Stimulated activated memory B cell treated with anti-CD40 and anti-IgM and Interleukin-4, amounts not matched to agents 10 μg/mL and 1 μg/mL and 100 μg/mL, for 72 hours (primary cell): ENCODE measurements at places on chromosomes 4 and X.

DNA sequence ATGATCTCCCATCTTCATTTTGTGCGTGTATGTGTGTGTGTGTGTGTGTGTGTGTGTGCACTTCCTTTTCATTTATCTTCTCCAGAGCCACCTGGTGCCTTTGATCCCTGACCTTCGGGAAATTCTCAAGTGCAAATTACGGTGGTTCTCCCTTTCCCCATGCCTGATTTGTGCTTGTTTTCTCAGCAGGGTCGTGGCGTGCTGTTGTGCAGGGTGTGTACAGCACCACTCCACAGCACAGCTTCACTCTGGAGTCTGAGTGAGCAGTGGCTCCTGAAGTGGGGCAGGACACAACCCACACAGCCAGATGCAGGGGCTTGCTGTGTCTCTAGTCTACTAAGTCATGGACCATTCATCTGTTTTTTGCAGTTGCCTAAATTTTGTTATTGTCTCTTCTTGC is 114.2 kb upstream of the TBC1D9 start:
- ATAC-seq: no peak

GRCh38 chrX:22963196-22963595 is 36.6 kb upstream of the DDX53 start:
- no peak for ATAC-seq

- ATAC-seq: peak; percentile 94
These were observed 140.3 kb upstream of the SH3RF1 start for GRCh38 chr4:169410839-169411770.

- ATAC-seq: peak; percentile 57
These were observed 405 bp downstream of the CENPE start for GRCh38 chr4:103197765-103198110.

GRCh38 chrX:153065389-153065788 is 6.9 kb upstream of the PNMA6A start:
- no peak for ATAC-seq

GRCh38 chr4:16739997-16740624 is 158.3 kb downstream of the LDB2 start:
- ATAC-seq: no peak

DNA sequence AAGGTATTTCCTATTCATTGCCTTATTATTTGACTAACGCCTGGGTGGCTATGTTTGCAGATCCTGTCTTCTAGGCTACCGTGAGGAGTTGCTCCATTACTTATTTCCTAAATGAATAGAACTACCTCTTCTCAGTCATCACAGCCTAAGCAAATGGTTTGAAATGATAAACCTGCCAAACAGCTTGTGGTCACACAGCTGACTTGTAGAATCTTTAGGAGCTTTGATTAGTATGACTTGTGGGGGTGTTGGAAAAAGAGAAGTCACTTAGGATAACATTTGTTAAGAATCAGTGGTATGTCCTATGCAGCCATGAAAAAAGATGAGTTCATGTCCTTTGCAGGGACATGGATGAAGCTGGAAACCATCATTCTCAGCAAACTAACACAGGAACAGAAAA is 169.3 kb downstream of the PPARGC1A start:
- no peak for ATAC-seq

DNA sequence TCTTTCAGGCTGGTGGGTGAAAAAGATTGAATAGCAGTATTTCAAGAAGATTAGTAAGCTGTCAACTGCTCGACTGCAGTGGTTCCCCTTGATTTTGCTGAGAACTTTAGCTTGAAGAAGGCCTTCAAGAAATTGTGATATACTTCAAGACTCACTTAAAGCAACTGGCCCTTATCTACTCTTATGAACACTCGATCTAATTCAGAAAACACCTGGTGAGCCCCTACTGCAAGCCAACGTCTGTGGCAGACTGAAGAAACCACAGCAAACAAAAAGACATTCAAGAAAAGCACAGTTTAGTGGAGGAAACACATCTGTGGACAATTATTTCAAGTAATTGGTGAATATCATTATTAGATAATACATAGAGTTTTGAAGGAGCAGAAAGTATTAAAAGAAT is 119.0 kb downstream of the INPP4B start:
- ATAC-seq: no peak

DNA sequence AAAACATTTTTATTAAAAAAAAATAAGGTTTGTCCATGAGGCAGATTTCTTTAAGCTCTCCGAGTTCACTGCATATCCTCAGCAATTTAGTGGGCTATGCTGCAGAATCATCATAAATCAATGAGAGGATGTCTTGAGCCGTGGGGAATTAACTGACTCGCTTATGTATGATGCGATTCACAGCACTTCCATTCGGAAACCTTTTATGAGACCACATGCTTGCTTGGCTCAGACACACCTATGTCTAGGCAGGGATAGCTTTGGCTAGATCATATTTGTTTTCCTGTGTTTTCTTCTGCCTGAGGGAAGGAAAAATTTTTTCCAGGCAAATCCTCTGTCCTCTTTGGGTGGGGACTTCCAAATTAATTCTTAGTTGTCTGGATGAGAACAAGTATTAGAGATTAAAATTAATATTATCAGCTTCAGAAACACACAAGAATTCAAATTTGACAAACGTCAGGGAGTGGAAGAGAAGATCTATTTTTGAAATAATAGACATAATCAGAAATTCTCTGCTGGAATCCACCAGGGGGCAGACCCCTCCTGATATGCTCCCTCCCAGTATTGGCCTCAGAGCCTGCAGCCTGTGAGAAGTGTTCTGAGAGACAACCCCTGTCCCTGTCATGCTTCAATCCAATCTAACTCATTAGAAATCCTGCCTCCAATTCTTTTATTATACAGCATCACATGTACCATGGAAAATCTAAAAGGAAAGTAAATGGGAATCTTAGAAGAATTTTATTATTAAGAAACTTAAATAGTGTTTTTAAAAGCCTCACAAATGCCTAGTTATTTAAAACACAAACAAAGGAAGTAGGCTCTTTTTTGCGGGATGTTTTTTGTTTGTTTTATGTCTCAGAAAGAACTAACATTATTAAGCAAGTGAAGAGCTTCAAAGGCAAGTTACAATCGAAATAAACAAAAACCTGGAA is 345.1 kb upstream of the TACR3 start:
- ATAC-seq: no peak

DNA sequence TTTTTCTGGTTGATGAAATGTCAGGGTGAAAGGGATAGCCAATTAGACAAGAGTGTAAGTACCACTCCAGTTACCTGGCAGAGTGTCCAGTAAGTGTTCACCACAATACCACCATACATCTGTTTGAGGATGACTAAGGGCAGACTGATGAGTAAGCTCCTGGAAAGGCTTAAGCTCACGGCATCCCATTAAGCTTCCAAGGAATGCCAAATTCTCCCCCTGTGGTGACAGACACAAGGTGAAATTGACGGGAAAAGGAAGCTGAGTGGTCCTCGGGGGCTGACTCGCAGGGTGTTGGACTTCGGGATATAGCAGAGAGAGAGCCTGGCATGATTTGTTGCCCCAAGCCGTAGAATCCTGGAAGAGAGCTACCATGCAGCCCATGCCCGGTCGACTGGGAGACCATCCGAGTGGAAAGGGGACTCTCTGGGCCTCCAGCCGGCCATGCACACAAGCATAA is 7.6 kb upstream of the BST1 start:
- ATAC-seq: no peak

DNA sequence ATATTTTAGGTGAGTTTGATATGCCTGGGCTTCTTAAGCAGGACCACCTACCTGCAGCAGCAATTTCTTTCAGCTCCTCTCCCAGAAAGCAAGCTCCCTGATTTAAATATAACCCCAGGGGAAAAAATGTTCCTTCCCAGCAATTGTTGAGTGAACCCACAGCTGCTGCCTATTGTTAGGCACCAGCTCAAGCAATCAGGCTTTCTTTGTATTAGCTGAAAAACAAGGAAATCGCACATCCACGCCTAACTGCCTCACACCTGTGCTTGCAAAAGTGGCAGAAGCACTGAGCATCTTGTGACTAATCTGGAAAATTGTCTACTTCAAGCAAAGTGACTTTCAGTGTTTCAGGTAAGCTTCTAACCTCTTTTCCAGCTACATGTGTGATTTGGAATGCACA is 432.2 kb downstream of the SMARCA1 start:
- no peak for ATAC-seq

DNA sequence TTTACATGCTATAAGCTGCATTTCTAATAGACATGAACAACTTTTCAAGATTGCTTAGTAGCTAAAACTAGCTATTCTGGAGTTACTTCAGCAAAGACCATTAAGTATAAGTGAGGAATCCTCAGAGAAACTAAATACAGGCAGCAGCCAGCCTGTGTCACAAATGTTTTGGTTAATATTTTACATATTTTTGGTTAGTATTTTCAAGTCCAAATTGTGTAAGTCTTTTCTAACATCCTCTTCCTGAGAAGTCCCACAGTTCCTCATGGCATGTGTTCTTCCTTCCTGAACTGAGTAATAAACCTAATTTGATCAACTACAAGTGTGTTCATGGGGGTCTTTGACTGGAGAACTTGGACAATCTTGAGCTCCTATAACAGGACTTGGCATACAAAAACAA is 42.4 kb upstream of the MCF2 start:
- ATAC-seq: no peak

GRCh38 chr4:183266371-183266770 is 53.7 kb downstream of the CLDN22 start:
- no peak for ATAC-seq

- no peak for ATAC-seq
These were observed 216.8 kb downstream of the IL15 start for GRCh38 chr4:141853091-141853764.

DNA sequence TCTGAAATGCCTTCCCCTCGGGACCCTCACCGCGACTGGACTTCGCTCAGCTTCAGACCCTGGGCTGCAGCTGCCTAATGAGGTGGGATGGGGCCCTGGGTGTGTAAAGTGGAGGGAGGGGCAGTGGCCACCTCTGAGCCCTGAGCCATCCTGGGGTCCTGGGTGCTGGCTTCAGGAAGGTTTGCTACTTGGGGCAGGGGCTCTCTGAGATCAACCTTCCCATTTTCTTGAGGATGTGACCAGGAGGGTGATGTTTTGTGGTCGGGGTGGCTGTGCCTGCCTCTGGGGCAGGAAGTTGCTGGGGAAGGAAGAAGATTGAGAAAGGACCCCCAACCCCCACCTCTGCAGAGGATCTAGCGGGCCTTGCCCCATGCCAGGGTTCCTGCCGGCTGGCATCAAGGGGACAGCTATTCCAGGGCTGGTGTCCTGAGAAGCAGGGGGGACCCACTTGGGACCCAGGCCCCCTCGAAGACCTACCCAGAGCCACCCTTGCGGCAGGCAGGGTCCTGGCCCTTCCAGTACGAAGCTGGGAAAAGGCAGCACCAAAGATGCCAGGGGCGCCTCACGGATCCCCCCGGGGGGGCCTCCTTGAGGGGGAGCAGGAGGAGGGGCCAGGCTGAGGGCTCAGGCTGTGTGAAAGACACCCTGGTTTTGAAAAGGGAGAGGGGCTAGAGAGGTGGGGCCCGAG is 6.5 kb downstream of the SH3BP2 start:
- no peak for ATAC-seq

GRCh38 chr4:70449220-70449619 is 22.8 kb upstream of the MUC7 start:
- no peak for ATAC-seq

DNA sequence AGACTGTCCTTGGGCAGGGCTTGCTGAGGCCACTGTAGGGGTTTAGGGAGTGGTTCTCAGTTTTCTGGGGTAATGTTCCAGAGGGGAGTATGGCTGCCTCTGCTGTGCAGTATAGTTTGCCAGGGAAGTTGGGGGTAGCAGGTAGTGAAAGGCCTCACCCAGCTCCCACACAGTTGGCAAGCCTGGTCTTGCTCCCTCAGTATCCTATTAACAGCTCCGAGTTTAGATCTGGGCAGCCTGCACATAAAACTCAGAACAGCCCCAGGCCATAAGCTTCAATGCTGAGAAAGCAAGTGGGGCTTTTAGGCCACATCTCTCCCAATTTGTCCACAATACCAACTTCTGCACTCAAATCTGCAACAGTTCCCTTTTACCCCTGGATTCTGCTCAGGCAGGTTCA is 205.2 kb downstream of the GALNTL6 start:
- ATAC-seq: no peak

GRCh38 chrX:129933700-129934099 is 27.7 kb downstream of the UTP14A start:
- ATAC-seq: no peak

DNA sequence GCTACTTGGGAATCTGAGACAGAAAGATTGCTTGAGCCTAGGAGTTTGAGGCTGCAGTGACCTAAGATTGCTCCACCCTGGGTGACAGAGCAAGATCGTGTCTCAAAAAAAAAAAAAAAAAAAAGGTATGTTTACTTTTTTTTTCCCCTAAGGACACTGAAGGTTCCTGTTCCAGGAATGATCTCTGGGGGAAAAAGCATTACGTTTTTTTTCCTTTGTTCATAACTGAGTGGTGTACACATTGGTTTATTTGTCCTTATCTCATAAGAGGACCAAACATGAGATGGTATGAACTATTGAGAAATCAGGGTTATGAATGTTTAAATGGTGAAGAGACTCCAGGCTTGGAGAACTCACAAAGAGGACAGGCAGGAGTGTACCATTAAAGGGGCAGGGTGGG is 120.4 kb upstream of the IL1RAPL2 start:
- ATAC-seq: no peak

DNA sequence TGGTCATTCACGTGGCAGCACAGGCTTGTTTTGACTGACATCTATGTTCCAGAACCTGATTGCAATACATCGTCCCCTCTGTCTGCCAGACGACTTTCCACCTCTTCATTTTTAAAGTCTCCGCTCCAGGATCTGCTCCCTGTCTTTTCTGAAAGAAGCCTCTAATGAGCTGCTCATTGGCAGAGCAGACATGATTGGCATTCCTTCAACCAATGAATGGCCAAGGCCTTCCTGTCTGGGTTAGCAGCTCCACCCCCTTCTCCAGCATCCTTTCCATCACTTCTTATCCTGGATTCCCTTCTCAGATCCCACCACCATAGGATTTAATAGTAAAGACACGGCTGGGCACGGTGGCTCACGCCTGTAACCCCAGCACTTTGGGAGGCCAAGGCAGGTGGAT is 202.7 kb upstream of the KLF3 start:
- ATAC-seq: no peak

DNA sequence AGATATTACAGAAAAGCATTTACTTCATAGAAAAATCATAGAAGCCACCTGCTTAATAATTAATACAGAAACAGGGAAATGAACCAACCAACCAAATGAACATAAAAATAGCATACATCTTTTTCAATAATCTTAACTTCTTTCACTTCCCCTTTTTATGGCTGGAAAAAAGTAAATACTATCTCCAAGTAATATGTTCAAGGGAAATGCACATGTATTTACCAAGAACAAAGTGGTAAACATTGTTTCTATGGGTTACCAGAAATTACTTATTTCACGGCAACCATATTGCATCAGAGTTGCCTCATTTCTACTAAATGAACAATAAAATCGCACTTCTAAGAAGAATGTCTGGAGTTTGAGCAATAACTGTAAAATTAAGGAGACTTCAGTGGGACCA is 321.3 kb downstream of the TMA16 start:
- ATAC-seq: no peak

GRCh38 chrX:45186643-45187026 is 14.0 kb downstream of the DIPK2B start:
- no peak for ATAC-seq

GRCh38 chr4:188780686-188781085 is 641.4 kb downstream of the TRIML1 start:
- no peak for ATAC-seq

GRCh38 chrX:19599253-19599652 is 83.9 kb upstream of the MAP3K15 start:
- ATAC-seq: no peak

GRCh38 chrX:109654516-109655109 is 29.6 kb upstream of the KCNE5 start:
- no peak for ATAC-seq
